EL (cell line): ENCODE measurements at places on chromosomes 3 and 15.
A peak's percentile ranks its signal among the peaks of the same experiment; 100 is the strongest.

GRCh38 chr3:188663839-188664238 lies 507.9 kb upstream of the TPRG1 start:
- no peak for DNase-seq

- DNase-seq = no peak
Measured at GRCh38 chr3:157156837-157157635, 2.9 kb downstream of the CCNL1 start.

DNA sequence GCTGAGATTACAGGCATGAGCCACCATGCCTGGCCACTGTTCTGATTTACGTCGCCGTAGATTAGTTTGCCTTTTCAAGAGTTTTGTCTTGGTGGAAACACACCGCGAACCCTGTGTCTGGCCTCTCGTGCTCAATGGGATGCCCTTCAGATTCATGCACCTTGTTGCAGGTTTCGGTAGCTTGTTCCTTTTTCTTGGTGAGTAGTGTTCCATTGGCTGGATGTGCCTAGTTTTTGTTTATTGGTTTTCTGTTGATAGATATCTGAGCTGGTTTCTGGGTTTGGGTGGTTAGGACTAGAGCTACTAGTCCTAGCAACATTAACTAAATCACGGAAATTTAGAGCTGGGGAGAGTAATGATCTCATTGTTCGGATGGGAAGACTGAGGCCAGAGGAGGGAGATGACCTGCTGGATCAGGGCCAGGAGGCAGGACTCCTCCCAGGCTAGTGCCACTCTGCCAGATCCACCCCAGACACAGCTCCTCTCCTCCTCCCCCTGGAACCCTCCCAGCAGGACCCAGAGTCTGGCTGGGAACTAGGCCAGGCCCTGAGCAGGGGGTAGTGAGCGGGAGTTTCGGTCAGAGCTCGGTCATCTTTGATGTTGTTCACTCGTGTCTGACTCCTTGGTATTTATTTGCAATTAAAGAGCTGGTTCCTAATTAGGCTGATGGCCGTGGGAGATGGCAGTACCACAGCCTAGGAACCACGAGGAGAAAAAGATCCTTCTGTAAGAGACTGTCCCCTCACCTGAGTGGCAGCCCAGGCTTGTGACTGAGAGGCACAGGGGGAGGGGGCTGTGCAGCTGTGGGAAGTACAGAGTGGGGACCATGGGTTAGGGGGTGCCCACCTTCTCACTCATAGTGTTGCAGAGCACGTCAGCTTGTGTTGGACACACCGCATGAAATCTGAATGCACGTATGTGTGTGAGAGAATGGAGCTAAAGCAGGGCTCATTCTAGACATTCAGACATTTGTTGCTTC lies 73.4 kb downstream of the SMAD6 start:
- DNase-seq = no peak

DNA sequence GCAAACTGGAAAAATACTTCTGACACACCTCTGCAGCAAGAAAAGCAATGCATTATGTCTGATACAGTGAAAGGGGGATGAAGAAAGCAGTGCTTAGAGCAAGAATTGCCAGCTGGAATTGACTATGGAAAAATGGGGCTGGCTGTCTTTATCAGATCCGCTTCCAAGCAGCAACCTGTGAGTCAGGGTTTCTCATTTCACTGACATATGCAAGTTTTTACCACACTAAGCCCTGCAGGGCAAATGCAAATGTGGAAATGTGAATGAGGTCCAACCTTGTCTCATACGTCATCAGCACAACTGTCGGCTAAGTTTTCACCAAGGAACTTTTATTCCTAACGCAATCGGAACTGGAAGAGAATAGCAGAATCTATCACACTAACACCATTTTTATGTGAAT lies 172.5 kb upstream of the GADL1 start:
- peak; percentile 93 for DNase-seq

- peak; percentile 55 for DNase-seq
Measured at GRCh38 chr15:37134699-37135131, 34.4 kb upstream of the MEIS2 start.

DNA sequence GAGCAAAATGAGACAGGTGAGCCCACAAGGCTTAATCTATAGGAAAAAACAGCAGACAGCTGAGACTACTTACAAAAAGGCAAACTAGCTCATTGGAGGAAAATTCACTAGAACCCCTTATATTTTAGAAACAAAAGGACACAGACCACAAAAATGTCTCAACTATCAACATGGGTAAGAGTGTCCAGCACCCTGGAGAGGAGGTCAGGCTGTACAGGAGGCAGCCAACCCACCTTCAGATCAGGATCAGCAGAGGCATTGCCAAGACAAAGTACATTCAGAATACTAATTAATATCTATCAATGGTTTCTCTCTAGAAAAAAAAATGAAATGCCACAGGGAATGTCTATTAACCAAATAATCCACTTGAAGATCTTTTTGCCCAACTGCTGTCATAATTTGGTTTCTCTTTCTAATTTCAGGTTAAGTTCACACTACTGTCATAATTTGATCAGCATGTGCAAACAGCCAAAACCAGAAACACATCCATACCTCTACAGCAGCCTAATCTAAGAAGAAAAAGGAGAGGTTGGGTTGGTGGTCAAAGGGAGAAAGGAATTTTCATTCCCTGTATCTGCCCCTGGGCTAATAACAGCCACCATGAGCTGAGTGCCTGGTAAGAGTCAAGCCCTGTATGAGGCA lies 26.0 kb upstream of the THBS1 start:
- no peak for DNase-seq

DNA sequence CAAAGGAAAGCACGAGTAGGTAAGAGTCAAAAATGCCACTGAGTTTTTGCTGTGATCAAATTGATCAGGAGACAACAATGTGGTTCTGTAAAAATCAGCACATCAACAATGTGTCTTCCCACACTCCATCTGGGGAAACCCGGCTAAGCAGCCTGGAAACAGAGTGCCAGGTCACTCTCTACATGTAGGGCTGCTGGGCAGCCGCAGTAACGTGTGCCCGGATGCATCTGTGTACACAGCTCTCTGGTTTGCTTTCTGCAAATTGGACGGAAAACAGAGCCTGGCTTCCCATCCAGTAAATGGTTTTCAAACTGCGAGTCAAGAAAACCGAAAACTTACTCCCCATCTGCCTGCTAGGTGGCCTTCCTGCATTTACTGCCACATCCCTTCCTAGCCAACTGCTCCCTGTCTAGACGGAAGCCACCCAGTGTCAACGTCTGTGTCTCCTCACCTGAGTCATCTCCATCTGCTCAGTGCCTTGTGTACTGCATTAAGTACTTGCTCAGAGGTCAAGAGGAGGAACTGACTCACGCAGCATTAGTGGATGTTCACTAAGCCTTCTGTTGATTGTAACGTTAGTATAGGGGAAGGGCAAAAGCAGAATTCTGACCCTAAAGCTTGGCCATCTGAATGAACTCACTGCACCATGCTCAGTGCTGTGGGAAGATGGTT lies 124.1 kb downstream of the TJP1 start:
- DNase-seq = peak; percentile 73

GRCh38 chr3:141618938-141619337 lies 119.2 kb upstream of the RNF7 start:
- no peak for DNase-seq

GRCh38 chr15:70033529-70034140 lies 64.1 kb downstream of the TLE3 start:
- peak; percentile 63 for DNase-seq

DNA sequence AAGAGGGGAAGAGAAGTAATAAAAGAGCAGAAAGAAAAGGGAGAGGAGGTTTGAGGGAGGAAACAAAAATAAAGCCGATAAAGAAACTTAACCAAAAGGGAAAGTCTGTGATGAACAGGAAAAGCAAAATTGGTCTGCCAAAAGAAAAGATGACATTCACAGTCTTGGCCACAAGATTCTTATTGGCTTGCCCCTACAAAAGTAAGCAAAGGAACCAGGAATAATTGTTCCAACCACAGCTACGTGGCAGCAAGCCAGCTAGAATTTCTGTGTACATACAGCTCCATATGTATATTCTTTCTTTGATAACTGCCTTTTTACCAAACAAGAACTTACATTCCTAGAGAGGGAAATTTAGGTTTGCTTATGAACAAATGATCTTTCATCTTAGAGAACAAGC lies 79.6 kb downstream of the MLH1 start:
- peak; percentile 87 for DNase-seq

DNA sequence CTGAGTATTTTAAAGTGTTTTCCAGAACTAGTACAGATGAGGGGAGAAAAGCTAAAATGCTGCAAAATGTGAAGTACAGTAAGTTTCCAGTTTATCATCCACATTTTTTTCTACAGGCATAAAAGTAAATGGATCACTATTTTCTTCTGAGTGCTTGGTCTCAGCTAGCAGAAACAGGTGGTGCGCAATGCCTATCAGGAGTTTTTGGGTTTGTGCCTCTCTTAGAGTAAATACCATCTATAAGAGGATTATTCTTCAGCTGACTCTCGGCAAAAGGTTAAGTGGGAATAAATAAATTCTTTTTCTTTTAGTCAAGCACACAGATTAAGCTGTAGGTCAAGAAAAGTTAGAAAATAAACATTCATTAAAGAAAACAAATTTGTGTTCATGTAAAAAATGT lies 1027.7 kb downstream of the PLOD2 start:
- DNase-seq = no peak

DNA sequence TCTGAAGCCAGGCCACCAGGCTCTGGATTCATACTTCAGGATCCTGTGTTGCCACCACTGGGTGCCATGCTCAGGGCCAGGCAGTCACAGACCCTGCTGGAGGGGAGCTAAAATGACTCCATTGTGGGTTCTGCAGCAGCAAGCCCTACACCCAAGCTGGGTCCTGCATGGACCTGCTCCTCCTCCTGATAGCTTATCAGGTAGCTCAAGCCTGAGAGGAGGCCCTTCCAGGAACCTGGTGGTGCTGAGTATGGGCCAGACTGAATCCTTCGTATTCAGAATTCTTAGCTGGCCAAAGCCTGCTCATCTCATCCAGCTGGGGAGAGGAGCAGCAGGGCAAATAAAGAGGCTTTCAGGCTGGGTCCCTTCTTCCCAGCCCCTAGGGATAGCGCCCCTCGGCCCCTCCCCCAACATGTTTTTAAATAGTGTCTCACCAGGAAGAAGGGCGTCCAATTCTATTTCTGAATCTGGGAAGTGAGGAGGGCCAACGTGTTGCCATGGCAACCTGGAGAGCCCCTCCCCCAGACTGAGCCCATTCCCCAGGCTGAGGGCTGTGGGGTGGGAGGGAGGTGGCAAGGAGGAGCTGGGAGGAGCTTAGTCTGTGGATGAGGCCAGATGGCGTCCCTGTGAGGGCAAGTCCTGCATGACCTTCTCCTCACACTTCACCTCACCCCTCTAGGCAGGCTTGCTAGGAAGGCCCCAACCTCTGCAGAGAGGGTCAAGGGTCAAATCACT lies 11.0 kb upstream of the CAMKV start:
- no peak for DNase-seq

- DNase-seq = no peak
Measured at GRCh38 chr15:62296756-62297507, 131.8 kb upstream of the C2CD4B start.
